Hair follicle dermal papilla cell (primary cell): ENCODE measurements at places on chromosomes 2 and 18. TPM values are rescaled to one million over a fixed set of nuclear protein-coding genes. Genes with fewer than 3 reads are reported as not detected.

The GBX2 gene
- not detected in 2 replicates for total RNA-seq

The LYPD1 gene
- under 0.01 and 0.12 TPM in 2 replicates for total RNA-seq

The HDAC4 gene
- total RNA-seq, result 26.7 and 45.4 TPM in 2 replicates

The CD8B2 gene
- total RNA-seq, result not detected in 2 replicates

The SPRED2 gene
- total RNA-seq, result 23.9 and 38.5 TPM in 2 replicates

The NCKAP1 gene
- total RNA-seq, result 133 and 178 TPM in 2 replicates

The ALPG gene
- not detected in 2 replicates for total RNA-seq

The TGFA gene
- total RNA-seq, result 0.49 and 1.3 TPM in 2 replicates

The NTSR2 gene
- total RNA-seq, result not detected in 2 replicates

The TBR1 gene
- total RNA-seq, result under 0.01 TPM in 1 of 2 replicates, not detected in the other

The SMARCAL1 gene
- total RNA-seq, result 18.0 and 19.3 TPM in 2 replicates

The GAD1 gene
- total RNA-seq, result 1.3 TPM in 2 replicates

The ANXA4 gene
- 68.0 and 86.7 TPM in 2 replicates for total RNA-seq

The ZNF892 gene
- total RNA-seq, result 4.9 and 9.1 TPM in 2 replicates

The CABLES1 gene
- 8.5 and 17.4 TPM in 2 replicates for total RNA-seq

The GKN2 gene
- total RNA-seq, result not detected in 2 replicates

The FOXI3 gene
- not detected in 2 replicates for total RNA-seq

The IL1RL1 gene
- total RNA-seq, result 0.65 and 1.3 TPM in 2 replicates

The CABYR gene
- 5.2 and 6.7 TPM in 2 replicates for total RNA-seq

The MYO3B gene
- under 0.01 and 0.24 TPM in 2 replicates for total RNA-seq

The GMCL1 gene
- total RNA-seq, result 7.5 and 9.1 TPM in 2 replicates

The PFN4 gene
- total RNA-seq, result 0.16 and 0.97 TPM in 2 replicates

The RGPD4 gene
- under 0.01 TPM in 1 of 2 replicates, not detected in the other for total RNA-seq

The SCYGR2 gene
- not detected in 2 replicates for total RNA-seq
